ENCODE measurements at places on chromosomes 5 and 9.

DNA sequence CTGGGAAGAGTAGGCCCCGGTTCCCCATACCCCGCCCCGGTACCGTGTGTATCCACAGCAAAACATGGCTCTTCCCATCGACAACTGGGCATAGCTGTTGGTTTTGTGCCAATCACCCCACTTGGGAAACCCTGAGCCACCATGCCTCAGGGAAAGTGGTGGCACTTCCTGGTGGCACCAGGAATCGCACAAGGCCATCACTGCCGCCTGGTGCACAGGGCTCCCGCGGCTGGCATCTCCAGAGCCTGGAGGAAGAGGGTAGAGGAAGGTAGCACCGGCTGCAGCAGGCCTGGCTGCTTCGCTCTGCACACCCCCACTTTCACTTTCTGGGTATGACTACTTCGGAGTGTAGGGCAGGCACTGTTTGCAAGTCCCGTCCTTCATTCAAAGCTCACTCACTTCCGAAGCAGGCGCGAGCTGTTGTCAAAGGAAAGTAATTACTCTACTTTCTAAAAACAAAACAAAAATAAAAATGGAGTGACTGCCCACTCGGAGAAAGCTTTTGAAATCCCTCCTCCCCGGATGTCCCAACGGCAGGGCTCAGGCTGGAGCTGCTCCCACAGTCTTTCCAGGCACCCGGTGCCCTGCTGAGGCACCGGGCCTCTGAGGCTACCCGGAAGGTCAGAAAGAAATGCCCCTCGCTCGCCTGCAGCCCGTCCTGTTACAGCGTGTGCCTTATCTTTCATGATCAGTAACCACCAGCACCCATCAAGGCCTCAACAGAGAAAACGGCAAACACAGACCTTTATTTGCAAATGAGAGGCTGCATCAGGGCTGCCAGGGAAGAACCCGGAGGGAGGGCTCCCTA lies 2.0 kb downstream of the BRD3 start:
- no peak for DNase-seq

DNA sequence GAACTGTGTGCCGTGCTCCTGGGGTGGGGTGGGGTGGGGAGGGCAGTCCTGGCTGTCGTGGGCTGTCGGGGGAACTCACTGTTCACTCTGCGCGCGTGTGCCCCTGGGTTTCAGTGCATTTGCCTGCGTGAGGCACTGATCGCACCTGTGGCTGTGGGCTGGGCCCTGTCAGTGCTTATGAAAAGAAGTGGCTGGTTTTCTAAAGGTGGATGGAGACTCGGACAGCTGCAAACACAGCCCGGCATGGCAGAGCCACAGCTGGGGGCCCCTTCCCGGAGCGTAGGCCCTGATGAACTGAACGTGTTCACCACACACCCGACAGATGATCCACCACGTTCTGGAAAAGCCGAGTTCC lies 42.7 kb downstream of the NKD2 start:
- no peak for DNase-seq

DNA sequence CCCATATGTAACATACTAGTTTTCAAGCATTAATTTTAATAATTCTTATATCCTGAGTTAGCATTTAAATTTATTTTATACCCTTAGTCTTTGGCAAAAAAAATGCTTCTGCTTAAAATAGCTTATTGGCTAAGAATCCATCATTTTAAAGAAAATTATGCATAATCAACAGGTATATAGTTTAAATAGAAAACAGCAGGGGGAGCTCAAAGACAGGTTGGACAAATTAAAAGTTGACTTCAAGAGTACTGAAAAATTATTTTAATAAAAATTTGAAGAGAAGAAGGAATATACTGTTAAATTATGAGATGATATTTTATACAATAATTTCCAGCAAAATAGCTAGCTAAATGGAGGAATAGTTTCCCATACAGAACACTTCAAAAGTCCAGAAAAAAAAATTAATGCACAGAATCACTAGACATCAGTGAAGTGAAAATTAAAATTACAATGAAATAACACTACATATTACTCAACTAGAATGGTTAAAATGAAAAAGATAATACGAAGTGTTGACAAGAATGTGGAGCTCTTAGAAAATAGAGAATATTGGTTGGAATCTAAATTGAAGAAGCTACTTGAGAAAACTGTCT lies 387.1 kb downstream of the PDE4D start:
- DNase-seq = no peak

DNA sequence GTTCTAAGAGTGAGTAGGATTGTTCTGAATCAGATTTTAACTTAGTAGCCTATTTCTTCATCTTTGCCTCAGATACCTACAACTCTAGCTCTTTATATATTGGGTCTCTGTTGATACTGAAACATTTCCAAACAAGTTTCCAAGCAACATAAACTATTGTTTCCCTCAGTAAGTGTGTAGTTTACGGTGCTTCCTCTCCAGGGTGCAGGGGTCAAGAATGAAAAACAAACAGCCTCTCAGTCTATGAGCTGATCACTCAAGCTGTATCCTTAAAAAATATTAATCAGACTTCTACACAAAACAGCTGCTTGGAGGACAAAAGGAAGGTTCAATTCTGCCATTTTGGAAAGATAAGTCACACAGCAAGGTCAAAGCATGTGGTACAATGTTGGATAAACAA lies 75.0 kb downstream of the ADAMTS12 start:
- no peak for DNase-seq

GRCh38 chr5:134245692-134246091 lies 19.8 kb upstream of the PPP2CA start:
- no peak for DNase-seq

GRCh38 chr9:120702075-120702474 lies 12.2 kb downstream of the MEGF9 start:
- DNase-seq = no peak

DNA sequence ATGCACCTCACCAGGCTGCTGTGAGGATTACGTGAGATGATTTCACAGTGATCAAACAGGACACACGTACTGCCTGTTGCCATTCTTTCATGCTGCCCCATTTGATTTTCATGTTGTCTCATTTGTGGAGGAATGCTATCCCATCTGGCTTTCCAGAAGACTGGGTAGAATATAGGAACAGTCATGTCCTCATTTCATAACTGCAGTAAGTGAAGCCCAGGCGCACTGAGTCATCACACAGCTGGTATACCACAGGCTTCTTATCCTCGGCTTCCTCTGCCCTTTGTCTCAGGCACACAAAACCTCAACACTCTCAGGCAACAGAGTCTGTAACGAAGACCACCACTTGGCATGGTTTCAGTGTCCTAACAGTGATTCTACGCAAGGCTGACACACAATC lies 62.3 kb downstream of the LHFPL2 start:
- no peak for DNase-seq

- no peak for DNase-seq
Observed at GRCh38 chr5:133741396-133741795, 129.1 kb upstream of the FSTL4 start.

GRCh38 chr9:76573905-76574760 lies 115.2 kb downstream of the GCNT1 start:
- DNase-seq = no peak

DNA sequence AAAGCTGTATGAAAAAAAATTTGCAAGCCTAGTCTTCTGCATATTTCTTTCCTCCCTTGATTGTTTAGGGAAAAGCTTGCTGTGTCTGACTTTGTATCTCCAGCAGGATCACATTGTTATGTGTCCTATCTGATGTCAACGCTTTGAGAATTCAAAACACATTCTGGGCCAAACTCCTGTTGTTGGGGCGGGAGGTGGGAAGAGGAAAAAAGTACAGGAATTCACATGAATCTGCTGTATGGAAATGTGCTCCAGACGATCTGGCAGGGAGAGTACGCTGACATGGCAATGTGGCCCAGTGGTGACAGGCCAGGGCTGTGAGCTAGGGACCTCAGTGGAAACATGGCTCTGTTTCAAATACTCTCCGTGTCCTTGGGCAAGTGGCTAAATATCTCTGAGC lies 87.4 kb upstream of the GNA14 start:
- DNase-seq = no peak

DNA sequence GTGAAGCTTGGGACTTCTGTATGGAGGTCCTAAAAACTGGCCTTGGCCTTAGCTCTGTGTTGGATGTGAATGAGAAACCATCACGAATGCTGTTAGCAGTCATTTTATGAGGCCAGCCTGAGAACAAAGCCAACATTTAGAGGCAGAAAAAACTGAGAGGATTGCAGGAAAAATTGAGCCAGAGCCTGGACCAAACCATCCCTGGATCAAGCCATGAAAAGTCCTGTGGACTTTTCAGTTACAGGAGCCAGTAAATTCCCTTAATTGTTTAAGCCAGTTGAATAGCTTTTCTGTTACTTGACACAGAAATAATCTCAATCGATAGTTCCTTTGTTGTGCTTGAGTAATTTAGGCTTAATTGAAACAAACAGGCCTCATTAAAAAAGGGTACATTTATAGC lies 42.6 kb upstream of the SPATA31D4 start:
- no peak for DNase-seq

- no peak for DNase-seq
Observed at GRCh38 chr5:4480528-4481349, 659.4 kb upstream of the ADAMTS16 start.

DNA sequence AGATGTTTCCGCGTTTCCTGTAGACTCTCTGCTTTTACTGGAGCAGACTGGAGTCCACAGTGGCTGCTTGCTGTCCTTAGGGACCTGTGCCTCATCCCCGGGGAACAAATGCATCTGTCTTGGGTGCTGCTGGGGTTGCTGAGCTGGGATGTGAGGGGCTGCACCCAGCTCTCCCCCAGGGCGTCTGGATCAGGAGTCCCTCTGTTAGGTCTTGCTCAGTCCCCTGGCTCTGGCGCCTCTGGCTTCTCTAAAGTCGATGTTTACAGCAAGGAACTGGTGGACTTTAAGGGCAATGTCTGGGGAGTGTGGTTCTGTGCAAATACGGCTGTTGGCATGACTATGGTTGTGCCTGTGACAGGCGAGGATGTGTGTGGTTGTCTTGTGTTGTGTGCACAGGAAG lies 91.4 kb downstream of the CACNA1B start:
- DNase-seq = no peak

- no peak for DNase-seq
Observed at GRCh38 chr9:90097237-90097636, 492.4 kb downstream of the GADD45G start.

DNA sequence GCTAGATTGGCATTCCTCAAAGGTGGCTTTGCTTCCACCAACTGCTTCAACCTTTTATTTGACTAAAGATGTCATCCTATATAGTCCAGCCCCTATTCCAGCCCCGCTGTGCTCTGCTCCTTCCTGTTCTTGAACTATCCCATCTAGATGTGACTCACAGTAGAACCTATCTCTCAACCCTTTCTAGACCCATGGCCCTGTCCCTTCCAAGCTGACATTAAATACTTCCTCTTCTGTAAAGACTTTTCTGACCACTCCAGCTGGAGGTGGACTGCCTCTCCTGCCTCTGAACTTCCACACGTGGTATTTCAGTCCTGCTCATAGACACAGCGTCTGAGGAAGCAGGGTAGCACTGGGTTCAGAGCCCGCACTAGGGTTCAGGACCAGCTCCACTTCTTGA lies 32.4 kb downstream of the OSTF1 start:
- DNase-seq = no peak

- peak; percentile 61 for DNase-seq
Observed at GRCh38 chr5:169980418-169981053, at the start of gene INSYN2B. TSS of gene INSYN2B (minus strand) at chr5:169980495. CDS start at chr5:169883898, 96,597 bp downstream.

GRCh38 chr5:139395844-139396640 lies 1.1 kb upstream of the PROB1 start:
- no peak for DNase-seq

- no peak for DNase-seq
Observed at GRCh38 chr9:136403538-136403914, 3.6 kb upstream of the SNAPC4 start.

DNA sequence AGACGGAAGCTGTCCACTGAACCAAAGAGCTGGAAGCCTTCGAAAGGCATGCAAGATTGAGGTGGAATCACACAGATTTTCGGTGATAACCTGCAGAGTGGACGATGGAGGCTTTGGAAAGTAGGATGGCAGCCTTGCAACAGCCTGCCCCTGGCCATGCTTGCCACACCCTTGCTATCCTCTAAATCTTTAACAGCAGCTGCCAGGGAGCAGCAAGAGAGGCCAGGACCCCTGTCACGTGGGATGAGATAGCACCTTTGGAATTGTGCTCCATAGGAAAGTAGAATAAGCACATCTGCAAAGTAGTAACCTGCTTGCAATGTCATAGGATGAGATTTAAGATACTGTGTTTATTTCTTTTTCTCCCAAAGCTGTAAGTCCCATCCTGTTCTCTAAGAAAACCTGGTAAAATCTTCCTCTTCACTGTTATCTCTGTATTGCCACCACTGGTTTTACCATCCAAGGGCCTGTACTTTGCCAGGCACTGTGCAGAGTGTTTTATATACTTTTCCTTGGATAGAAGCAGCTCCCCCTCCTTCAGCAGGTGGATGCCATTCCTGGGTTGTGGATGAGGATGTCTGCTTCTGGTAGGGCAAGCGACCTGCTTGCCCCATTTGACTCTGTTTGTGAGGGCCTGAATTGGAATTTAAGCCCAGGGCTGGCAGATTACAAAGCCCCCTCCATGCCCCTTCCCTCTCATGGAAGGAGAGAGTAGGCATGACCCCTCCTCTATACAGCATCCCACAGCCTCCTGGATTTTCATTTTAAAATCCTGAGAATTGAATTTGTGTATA lies 10.1 kb downstream of the TRIO start:
- DNase-seq = no peak

GRCh38 chr9:78013934-78014333 lies 17.7 kb downstream of the GNAQ start:
- DNase-seq = no peak

DNA sequence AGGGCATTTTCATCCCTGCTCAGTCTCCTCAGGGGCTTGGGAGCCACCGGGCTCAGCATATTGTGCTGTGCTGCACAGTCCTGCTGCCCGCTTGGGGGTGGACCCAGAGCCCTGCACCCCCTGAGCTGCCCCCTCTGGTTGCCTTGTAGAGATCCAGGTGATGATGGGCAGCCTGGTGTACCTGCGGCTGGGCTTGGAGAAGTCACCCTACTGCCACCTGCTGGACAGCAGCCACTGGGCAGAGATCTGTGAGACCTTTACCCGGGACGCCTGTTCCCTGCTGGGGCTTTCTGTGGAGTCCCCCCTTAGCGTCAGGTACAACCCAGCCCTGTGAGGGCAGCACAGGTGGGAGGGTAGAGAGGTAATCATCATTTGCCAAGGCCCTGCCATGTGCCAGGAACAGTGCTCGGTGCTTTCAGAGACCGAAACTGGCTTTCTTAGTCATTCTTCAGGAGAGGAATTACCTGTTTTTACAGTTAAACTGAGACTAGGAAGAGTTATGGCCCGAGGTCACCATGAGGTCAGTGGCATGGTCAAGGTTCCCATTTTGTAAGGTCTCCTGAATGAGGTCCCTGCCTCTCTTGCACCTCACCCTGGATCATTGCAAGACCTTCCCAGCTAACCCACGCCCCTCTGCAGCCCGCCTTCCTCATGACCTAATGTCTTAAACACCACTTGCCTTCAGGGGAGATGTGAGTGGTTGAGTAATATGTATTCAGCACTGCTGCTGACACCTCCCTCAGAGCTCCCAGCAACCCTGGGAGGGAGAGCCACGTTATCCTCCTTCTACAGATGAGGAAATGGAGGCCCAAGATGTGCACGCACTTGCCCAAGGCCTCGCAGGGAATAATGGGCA lies 7.5 kb downstream of the NHP2 start:
- DNase-seq = peak; percentile 16

DNA sequence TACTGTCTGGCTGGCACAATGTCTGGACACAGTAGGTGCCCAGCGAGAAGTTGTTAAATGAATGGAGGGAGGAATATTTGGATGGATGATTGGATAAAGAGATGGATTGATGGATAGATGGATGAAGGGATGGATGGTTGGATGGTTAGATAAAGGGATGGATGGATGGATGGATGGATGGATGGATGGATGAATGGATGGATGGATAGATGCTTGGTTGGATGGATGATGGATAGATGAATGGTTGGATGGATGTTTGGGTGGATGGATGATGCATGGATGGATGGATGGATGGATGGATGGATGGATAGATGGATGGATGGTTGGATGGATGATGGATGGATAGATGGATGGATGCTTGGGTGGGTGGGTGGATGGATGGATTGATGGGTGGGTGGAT lies 90.4 kb downstream of the UBE2QL1 start:
- no peak for DNase-seq
